Pons (tissue), 1 donor: ENCODE measurements at places on chromosomes 1 and 21.
A peak's percentile ranks its signal among the peaks of the same experiment; 100 is the strongest.

DNA sequence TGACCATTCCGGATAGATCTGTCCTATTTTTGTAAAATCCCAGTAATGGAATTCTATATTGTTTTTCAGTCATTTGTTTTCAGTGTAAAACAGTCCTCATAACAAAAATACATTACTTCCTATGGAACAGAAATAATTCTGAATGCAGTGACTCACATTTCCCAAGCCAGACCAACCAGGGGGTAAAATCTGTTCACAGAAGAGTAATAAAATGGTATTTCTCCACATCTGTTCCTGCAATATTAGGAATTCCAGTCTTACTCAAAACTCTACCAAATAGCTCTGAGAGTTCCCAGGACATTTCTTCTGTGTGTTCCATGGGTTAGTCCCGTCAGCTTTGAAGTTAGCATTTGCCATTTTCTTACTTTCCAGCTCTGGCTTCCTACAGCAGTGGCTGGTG lies 2.6 kb upstream of the DDR2 start:
- no peak for DNase-seq

DNA sequence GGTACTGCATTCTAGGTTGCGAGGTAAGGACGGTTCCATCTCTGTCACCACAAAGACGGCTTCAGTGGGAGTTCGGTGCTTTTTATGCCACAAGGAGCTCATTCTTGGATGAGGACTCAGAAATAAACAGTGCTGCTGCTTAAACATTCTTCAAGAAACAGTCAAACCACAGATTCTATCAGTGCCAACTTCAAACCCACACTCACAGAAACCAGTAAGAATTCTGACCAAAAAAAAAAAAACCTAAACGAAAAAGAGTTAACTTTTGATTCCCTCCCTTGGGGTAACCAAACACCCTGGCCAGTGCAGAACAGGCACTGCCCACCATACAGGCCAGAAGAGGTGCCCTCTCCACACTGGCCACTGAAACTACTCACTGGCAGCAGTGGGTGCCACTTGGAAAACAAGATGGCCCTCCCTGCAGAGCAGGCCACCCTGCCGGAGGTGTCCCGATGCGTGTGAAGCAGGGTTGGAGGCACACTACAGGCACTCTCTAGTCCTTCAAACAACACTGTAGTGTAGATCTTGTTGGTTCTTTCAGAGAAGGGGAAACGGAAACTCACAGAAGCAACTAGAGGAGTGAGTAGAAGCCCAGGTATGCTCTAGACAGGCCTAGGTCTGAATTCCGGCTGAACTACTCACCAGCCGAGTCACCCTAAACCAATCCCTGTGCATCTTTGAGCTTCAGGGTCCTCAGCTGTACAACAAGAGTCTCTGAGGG lies 87.3 kb upstream of the TLR5 start:
- DNase-seq = no peak

DNA sequence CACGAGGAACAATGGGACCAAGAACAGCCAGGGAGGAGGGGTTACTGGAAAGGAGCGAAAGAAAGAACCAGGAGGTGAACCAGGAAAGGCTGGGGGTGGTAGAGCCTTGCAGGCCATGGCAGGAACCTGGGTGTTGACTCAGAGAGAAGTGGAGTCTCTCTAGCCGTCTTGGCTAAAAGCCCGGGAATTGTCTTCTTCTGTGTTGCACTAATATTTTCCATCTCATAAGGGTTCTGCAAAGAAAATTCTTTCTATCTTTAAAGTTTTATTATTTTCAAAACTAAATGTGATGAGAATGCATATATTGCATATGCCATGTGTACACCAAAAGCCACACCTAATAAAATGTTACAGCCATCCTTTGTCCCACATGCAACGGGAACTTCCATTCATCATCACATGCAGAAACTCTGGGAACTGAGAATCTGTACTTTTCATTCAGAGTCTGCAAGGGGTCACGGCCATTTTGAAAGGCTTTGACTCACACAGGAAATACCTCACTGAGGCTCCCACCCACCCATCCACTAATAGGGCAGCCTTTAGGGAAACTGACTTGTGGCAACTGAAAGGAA lies 38.0 kb downstream of the ERG start:
- DNase-seq = no peak

DNA sequence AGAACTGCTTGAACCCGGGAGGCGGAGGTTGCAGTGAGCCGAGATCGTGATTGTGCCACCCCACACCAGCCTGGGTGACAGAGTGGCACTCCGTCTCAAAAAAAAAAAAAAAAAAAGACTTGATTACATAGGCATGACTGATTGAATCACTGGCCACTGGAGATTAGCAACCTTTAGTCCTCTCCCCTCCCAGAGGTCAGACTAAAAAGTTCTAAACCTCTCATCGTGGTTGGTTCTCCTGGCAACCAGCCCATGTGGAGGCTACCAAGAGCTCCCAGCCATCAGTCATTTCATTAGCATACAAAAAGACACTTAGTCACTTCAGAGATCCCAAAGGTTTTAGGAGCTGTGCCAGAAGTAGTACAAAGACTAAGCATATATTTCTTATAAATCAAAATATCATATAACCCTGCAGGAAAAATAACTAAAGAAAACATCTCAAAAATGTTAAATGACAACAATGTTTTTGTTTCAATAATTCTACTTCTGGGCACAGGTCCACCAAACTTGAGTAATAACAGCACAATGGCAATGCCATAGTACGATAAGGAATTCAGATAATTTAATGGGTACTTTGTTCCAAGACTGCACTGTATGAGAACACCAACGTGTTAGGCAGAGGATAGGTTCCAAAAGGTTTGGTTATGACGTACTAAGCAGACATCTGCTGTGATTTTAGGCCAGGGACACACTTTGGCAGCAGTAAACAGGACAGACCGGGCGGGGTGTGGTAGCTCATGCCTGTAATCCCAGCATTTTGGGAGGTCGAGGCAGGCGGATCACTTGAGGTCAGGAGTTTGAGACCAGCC lies 18.1 kb downstream of the USP48 start:
- DNase-seq = peak; percentile 20

DNA sequence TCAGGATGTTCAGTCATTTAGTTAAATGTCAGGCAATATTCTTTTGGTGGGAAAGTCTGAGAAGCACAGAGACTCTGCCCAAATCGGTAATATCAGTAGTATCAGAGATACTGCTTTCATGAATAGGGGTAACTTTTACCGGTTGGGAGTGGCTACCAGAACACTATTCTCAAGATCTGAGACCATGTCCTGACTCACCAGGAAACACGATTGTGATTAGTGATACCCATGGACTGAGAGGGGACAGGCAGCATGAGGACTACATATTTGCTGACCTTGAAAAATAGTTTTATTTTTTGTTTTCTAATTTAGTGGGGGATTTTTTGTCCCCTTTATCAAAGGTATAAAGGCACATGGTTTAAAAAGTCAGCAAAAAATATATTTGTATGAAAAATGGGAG lies 76.0 kb upstream of the NEK2 start:
- DNase-seq = no peak

DNA sequence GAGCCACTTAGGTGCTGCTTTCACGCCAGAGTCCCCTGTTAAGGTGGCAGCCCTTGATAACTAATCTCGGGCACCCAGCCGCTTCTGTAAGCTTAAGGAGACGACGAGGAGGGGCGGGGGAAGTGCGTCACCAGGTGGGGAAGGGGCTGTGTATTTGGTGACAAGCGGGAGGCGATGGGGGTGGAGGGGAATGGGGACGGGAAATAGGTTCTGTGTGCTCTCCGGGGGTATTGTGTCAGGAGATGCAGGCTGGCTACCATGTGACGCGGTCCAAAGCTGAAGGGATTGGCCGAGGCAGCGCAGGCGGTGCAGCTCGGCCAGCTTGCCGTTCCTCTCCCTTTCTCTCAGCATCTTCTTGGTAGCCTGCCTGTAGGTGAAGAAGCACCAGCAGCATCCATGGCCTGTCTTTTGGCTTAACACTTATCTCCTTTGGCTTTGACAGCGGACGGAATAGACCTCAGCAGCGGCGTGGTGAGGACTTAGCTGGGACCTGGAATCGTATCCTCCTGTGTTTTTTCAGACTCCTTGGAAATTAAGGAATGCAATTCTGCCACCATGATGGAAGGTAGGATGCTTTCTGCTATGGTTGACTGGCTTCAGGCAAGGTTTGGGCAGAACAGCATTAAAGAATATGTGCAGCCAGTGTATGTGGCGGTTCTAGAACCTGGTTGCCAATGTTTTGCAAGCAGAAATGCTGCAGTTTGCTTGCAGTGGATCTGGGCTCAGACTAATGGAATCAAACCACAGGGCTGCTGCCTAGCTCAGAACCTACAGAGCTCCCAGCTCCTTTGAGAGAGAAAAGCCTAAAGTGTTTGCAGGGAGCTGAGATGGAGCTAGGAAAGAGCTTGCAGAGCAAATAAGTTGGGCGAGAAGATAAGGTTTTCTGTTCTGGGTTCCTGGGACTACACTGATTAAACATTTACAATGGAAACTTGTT lies at the start of gene SGIP1:
Gene SGIP1 (plus strand): TSS at position 350 of the 937 bp plus-strand sequence. CDS start 206 bp downstream, at position 556.
- DNase-seq = peak; percentile 89

- DNase-seq = no peak
These were observed 136.8 kb downstream of the FOXD2 start for GRCh38 chr1:47574451-47575165.
